Mesenteric fat pad (tissue), 1 donor: ENCODE measurements at places on chromosomes 1 and 21.

GRCh38 chr1:16012590-16013219 is 5.1 kb downstream of the HSPB7 start:
- DNase-seq = no peak

GRCh38 chr1:93907718-93908117 is 1.5 kb downstream of the GCLM start:
- DNase-seq = no peak

- DNase-seq = no peak
Measured at GRCh38 chr1:153058826-153059784, 1.8 kb upstream of the SPRR2A start.

GRCh38 chr1:72283022-72283306 is 625 bp upstream of the NEGR1 start:
- DNase-seq = no peak

GRCh38 chr1:161069731-161070270 is at the start of gene ARHGAP30:
Gene ARHGAP30, minus strand, starts transcription at chr1:161069891. Its CDS starts 267 bp downstream, at chr1:161069624.
- no peak for DNase-seq

- DNase-seq = no peak
Measured at GRCh38 chr21:18164933-18165332, 79.7 kb upstream of the CHODL start.

GRCh38 chr1:247548092-247548491 is 842 bp upstream of the GCSAML start:
- no peak for DNase-seq

- DNase-seq = no peak
Measured at GRCh38 chr1:202807451-202807925, 733 bp downstream of the KDM5B start.

DNA sequence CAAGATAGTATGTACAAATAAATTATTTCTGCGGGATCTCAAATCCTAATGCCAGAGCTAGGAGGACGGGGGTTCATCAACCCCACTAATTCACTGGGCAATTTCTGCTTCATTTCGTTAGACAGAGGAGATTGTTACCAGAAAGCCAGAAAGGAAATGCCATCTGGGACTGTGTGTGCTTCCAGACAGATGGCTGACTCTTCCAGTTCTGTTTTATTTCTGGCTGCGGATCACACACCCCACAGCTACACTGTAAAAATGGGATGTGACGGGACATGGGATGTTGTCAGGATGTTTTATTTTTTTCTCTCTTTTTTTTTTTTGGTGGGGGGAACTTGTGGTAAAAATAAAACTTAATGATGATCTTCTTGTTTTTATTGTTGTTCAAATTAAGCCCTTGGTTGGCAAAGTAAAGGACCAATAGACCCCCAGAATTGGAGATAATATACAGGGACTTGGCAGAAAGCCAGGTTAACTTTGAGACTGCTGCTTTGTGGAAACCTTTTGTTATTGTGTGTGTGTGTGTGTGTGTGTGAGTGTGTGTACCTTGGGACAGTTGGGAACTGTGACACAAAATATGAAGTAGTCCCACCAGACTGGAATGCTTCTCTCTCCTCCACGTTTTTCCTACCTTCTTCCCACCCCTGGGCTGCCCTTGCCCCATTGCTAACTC is 114.5 kb downstream of the NUF2 start:
- no peak for DNase-seq

DNA sequence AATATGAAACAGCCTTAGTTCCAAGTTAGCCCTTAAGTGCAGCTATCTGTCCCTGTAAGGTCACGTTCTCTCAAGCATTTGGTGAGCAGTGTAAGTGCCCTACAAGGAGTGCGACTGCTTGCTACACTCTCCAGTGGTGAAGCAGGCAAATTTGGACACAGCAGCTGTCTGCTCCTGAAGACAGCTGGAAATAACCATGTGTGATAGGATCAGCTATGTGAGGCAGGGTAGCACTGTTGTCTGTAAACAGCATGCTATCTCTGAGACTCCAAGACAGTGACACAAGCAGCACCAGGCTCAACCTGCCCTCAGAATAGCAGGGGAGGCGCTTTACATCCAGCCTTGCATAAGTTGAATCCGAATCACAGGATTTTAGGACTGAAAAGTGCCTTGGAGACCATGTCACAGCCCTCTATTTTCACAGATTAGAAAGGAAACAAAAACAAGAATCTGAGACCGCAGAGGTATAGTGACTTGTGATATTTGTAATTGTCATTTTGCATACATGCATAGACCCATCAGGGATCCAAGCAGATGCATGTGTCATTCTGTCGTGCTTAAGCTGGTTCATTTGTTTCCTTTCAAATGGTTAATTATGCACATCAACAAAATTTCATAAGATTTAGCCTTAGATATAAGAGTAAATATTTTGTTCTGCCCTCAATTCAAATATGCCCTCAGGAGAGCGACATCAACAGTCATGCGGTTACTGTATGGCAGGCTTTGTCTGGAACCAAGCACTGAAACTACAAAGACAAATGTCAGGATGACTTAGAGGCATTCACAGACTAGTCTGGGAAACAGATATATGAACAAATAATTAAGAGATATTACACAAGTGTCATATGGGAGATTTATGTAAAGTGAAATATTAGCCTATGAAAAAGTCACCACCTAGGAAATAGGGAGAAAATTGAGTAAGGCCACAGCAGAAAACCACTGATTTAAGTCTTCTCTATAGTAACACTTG is 134.9 kb upstream of the NRIP1 start:
- no peak for DNase-seq

DNA sequence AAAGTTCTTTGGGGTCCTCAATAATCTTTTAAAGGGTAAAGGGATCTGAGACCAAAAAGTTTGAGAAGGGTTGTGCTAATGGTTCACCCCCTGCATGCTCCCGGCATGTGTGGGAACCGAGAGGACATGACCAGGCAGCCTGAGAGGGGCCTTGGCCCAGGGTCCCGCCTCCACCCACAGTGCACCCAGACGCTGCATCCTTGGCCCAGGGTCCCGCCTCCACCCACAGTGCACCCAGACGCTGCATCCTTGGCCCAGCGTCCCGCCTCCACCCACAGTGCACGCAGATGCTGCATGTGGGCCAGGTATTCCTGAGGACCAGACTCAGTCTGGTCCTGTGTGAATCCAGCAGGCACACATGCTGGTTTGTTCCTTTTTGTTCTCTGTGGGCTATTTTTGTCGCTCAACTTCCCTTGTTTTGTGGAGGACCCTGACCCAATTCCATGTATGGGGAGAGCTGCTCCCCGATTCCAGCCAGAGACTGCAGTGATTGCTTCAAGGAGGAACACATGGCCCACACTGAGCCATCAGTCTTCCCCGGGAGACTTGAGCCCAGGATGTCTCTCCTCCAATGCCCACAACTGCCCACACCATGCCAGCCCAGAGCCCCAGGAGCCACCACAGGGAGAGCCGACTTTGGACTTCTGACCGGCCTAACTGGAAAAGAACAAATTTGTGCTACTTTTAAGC is 3.5 kb downstream of the NPHP4 start:
- no peak for DNase-seq

DNA sequence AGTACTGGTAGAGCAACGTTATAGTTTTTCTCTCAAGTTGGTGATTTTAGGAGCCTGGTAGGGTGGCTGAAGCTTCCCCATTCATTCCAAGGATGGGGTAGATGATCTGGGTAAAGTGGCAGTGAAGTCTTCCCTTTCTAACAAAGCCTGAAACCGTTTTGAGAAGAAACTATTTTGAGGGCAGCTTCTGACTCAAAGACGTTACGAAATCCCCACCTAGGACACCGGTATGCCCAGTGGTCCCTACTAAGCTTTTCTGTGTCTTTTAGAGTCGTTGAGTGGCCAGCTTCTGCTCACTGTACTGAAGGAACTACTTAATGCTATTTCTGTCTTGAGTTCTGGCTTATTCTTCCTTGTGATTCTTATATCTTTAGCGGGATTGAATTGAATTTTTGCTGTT is 1.4 kb downstream of the WDTC1 start:
- DNase-seq = no peak

DNA sequence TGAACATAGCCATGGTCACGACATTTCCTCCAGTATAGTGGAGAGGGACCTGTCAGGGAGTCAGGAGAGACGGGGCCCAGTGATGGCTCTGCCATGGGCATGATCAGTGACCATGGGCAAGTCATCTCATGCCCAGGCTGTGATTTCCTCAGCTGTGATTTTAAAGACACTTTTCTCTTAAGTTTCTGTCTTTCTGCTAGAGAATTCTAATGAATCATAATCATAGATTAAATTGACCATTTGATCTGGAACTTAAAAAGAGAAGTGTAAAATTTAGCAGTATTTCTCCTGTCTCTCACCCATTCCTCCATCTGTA is 112.7 kb downstream of the USP25 start:
- no peak for DNase-seq

DNA sequence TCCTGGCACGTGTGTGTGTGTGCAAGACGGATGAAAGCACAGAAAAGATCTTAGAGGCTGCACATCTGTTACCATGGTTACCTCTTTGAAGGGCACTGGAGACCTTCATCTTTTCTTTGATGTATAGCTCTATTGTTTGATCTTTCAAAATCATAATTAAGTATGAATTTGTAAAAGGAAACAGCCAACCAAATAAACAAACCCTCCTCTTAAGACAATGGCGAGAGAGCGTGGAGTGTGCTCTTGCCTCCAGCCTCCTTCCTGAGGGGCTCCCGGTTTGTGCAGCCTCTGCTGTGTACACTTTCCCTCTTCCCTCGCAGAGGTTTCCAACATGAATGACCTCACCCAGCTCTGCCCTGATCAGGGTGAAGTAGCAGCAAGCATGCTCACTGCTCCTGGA is 27.9 kb downstream of the CACNA1S start:
- DNase-seq = no peak

DNA sequence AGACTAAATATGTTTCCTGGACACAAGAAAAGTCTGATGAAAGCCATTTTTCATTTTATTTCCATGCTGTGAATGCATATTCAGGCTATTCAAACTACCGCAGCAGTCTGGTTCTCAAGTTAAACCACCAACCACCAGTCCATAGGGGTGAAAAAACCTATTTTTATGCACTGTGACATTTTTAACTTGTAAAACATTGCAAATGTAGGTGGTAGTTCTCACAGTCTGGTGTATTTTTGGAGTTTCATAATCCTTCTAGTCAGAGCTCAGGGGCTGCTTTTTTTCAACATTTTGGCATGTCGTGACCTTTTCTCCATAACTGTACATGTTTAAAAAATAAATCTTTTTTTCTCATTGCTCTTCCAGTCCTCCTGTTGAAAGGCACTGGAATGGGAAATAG is 907.6 kb upstream of the ADGRL2 start:
- no peak for DNase-seq

DNA sequence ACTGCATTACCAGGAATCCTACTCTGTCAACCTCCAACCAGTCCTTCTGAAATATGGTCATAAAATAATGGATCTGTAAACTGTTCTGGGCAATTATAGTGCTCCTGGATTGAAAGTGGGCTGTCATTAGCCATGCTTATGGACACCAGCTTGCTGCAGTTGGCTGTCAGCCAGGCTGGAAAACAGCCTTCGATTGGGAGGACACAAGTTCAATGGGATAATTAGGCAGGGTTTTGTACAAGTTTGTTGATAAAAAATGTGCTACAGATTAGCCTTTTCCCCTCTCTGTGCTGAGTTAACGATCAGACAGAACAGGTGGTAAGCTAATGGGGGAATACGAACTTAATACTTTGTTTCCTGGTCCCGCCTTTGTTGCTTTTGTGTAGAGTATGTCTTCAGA is 413.9 kb downstream of the DUSP10 start:
- no peak for DNase-seq

DNA sequence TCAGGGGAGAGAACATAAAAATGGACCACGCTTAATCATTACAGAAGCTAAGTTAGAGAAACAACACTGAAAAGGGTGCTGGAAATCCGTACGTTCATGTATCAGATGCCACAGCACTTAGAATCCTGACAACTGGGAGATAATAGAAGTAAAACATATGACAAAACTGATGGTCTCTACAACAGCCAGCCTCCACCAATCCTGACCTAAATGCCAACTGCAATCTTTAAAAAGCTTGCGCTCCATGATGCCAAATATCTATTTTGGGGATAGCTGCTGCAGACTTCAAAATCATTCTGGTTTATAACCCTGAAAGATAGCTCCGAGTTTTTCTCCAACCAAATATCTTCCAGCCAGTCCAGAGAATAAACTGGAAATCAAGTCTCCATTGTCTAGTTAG is 178.3 kb downstream of the RERE start:
- no peak for DNase-seq

GRCh38 chr1:56713112-56713511 is 68.0 kb downstream of the PRKAA2 start:
- no peak for DNase-seq

GRCh38 chr1:19435851-19436455 is 49.4 kb downstream of the CAPZB start:
- DNase-seq = no peak

DNA sequence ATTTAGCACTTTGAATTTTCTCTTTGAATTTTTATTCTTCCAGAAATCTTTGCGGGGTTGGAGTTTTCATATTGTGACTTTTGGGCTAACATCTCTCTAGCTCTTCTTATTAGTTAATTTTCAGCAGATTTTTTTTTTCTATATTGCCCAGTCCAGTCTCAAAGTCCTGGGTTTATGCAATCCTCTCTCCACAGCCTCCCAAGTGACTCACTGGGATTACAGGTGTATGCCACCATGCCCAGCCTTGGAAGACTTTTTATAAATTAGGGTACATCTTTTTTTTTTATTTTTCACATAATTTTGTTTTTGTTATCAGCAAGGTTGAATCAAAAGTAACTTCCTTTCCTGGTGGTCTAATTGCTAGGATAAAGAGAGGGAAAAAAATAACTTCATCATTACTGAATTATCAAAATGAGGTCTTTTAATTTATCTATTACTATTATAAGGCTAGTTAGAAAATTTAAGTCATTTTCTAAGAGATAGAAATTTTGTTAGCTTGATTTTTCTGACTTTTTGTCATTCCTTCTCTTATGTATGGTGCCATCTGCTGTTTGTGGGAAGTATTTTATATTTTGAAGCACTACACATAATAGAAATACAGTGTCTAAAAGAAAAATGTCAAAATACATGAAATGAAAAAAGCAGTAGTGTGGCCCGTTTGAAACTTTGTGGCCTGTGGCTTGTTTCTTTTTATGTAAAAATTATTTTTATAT is 273.4 kb upstream of the CACYBP start:
- DNase-seq = no peak

DNA sequence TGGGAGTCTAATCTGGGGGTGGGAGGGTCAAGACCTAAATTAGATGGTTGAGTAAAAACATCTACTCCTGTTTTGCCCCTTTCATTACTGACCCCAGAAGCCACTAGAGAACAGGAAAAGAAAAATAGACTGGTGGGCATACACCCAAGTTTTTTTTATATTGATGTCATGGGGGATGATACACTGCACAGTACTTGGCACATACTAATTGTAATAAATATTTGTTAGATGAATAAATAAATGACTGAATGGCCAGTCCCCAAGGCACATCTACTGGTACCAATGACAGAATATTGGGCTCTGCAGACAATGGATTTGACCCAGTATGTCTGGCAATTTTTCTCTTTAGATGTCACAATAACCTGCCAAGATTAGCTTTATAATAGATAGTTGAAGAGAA is 36.8 kb upstream of the PTBP2 start:
- DNase-seq = no peak

- DNase-seq = no peak
Measured at GRCh38 chr1:175839779-175840669, 96.6 kb upstream of the TNR start.
